ENCODE measurements at places on chromosomes 2 and 18. TPM values are rescaled to one million over a fixed set of nuclear protein-coding genes. Genes with fewer than 3 reads are reported as not detected.

LRP1B gene
- total RNA-seq, result 0.28 TPM

GPR35 gene
- total RNA-seq, result 2.3 TPM

DNA sequence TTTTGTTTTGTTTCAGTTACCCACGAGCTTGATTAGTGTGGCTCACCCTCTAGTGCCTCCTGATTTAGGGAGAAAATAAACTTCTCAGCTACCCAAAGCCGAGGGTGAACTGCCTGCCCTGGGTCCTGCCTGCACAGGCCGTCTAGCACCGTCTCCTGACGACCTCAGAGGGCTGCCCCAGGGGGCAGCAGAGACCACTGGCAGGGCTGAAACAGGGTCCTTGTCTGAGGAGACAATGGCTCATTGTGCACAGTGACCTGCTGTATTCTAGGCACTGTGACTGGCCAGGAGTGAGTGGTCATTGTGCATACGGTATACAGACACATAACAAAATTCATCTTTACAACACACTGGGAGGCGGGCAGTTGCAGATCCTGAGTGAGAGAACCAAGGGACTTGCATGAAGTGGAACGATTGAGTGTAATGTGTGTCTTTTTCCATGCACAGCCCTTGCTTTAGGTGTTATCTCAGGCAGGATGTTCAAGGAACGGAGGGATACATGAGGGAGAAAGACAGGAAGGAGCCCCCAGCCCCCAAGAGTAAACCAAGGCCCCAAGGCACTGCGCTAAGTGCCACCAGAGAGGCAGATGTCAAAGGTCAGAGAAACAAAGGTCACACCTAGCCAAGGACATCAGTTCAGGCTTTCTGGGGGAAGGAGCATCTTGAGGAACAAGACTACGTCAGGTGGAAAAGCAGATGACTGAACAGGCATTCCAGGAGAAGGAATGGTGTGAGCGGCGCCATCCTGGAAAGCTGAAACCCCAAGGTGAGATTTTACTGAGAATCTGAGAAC, 421.3 kb downstream of the LPIN1 start:
- no peak overlapping the region for H3K4me3 ChIP-seq
- no peak overlapping the region for H3K27ac ChIP-seq
- peaks cover 16% of the 10 kb centered on the region for H3K4me1 ChIP-seq
- no peaks in the 10 kb centered on the region for H3K27me3 ChIP-seq
- DNase-seq, result peak; percentile 57

DNA sequence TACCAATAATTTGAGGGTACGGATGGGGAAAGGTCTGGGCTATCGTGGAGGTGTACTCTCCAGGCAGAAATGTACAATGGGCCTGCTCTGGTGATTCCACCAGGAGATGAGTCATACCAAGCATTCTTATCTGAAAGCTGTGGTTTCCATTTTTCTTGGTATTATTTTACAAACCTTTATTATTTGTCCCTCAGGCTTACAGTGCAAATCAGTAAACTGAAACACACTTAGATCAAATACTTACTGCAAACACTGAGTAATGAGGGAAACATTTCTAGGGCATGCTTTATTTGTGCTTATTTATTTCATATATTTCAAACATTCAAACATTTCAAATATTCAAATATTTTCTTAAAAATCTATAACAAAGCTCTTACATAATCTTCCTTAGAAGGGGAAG, 319.8 kb downstream of the RND3 start:
- DNase-seq, result no peak
- H3K36me3 ChIP-seq, result no peaks in the 10 kb centered on the region
- H3K27me3 ChIP-seq, result no peaks in the 10 kb centered on the region
- no peak overlapping the region for H3K4me3 ChIP-seq
- no peaks in the 10 kb centered on the region for H3K4me1 ChIP-seq

DNA sequence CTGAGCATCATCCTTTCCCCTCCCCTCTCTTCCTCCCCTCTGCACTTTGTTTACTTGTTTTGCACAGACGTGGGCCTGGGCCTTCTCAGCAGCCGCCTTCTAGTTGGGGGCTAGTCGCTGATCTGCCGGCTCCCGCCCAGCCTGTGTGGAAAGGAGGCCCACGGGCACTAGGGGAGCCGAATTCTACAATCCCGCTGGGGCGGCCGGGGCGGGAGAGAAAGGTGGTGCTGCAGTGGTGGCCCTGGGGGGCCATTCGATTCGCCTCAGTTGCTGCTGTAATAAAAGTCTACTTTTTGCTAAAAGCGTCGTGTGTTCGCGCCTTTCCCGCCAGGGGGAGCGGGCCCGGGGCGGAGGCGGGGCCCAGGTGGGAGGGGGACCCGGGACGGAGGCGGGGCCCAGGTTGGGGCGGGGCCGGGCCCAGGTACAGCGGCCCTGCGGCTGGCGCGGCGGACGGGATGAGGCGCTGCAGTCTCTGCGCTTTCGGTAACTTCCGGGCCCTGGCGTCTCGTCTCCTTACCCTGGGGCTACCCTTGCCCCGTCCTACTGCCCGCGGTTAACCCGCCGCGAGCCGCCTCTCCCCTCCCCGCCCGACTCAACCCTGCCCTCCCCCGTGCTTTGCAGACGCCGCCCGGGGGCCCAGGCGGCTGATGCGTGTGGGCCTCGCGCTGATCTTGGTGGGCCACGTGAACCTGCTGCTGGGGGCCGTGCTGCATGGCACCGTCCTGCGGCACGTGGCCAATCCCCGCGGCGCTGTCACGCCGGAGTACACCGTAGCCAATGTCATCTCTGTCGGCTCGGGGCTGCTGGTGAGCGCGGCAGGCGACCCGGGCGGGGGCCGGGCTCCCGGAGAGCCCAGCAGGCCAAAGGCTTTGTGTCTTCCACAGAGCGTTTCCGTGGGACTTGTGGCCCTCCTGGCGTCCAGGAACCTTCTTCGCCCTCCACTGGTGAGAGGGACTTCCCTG, at the start of gene KRTCAP3:
Gene KRTCAP3, plus strand, starts transcription at position 424 of the 962 bp plus-strand sequence. Its CDS starts 32 bp downstream, at position 456.
- peaks cover 27% of the 10 kb centered on the region for H3K36me3 ChIP-seq
- peak within 1 kb of the TSS; percentile 20 for H3K4me3 ChIP-seq
- H3K27ac ChIP-seq, result peak within 1 kb of the TSS; percentile 78
- DNase-seq, result peak; percentile 57
